Aorta (tissue), 5 donors: ENCODE measurements at places on chromosomes 13 and 19. TPM values are rescaled to one million over a fixed set of nuclear protein-coding genes. Genes with fewer than 3 reads are reported as not detected.
A peak's percentile ranks its signal among the peaks of the same experiment; 100 is the strongest.

DNA sequence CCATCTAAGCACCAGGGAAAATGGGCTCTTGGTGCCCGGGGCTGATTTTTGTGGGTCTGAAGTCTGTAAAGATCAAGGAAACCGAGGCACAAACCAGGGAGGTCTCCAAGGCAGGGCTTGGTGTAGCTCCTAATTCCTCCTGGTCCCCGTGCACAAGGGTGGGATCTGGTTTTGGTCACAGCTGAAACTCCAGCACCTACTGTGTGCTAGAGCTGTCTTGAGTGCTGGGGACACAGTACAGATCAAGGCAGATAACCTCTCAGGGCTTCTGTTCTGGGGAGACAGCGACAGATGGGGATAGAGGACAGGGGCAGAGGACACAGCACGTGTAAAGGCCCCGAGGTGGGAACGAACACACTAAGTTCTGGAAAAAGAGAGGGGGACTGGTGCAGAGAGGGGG is 37.4 kb downstream of the PTPRS start:
- no peak for DNase-seq

Gene PNMA8B
- polyA plus RNA-seq = 0.75 TPM

DNA sequence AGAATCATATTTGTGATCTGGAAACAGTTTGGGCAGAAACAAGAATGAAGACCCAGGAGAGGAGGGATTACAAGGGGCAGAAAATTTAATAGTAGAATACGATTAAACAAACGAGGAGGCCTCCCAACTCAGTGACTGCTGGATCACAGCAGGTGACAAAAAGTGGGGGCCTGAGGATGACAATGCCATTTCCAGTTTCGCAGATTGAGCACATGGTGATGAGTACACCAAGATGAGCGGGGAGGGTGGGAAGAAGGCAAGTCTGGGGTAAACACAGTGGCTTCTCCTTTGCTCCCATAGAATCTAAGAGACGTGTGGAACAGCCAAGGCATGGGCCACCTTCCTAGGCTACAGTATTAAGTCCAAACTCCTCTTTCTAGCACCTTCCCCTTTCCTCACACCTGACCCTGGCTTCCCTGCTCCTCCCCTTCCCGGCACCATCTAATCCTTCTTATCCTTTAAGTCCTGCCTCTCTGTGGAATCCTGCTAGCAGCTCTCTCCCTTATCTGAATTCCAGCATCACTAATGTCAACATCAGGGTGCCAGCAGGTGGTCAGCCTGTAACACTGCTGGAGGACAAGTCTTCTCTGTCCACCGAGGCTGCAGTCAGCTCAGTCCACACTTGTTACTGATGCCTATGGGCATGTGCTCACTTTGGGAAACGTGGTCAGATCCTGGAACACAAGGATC is 13.5 kb downstream of the ATP7B start:
- DNase-seq = no peak

- no peak for DNase-seq
Observed at GRCh38 chr19:8577247-8577646, at the start of gene MYO1F. Gene MYO1F, minus strand, starts transcription at chr19:8577442. Its CDS starts 133 bp downstream, at chr19:8577309.

DNA sequence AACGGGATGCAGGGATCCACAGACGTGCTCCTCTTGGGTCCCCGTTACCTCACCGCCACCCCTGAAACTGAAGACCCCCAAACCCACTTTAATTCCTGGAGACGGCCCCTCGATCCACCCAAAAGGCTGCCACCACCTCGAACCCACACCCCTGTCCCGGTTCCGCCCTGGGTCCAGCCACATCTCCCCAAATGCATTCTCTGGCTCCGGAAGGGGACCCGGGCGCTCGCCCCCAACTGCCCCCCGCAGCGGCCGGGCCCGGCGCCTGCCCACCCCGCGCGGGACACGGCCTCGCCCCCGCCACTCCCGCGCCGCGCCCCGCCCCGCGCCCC is 219 bp upstream of the FSTL3 start:
- no peak for DNase-seq

DNA sequence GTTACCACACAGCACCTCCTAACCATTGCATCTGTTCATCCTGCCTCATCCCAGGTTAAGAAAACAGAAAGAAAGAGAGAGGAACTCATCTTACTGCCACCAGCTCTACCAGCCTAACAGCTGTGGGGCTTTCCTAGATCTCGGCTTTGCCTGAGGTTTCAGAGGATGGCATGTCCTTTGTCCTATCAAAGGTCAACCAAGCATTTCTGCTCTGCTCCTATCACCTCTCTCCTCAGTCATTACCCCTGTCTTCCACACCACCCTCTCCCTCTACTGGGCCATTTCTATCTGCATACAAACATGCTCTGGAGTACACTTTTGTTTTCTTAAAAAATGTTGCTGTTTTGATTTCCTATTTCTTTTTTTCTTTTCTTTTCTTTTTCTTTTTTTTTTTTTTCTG is 393.3 kb downstream of the IRS2 start:
- no peak for DNase-seq

Gene TTC9B
- not detected for polyA plus RNA-seq

DNA sequence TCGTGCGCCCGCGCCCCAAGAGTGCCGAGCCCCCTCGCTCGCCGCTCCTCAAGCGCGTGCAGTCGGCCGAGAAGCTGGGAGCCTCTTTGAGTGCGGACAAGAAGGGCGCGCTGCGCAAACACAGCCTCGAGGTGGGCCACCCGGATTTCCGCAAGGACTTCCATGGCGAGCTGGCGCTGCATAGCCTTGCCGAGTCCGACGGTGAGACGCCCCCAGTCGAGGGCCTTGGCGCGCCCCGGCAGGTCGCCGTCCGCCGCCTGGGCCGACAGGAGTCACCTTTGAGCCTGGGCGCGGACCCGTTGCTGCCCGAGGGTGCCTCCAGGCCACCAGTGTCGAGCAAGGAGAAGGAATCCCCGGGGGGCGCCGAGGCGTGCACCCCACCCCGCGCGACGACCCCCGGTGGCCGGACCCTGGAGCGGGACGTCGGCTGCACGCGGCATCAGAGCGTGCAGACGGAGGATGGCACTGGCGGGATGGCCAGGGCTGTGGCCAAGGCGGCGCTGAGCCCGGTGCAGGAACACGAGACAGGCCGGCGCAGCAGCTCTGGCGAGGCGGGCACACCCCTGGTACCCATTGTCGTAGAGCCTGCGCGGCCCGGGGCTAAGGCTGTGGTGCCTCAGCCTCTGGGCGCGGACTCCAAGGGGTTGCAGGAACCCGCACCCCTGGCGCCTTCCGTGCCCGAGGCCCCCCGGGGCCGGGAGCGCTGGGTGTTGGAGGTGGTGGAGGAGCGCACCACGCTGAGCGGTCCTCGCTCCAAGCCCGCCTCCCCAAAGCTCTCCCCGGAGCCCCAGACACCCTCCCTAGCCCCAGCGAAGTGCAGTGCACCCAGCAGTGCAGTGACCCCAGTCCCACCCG is 7.1 kb downstream of the DNASE2 start:
- peak; percentile 42 for DNase-seq

DNA sequence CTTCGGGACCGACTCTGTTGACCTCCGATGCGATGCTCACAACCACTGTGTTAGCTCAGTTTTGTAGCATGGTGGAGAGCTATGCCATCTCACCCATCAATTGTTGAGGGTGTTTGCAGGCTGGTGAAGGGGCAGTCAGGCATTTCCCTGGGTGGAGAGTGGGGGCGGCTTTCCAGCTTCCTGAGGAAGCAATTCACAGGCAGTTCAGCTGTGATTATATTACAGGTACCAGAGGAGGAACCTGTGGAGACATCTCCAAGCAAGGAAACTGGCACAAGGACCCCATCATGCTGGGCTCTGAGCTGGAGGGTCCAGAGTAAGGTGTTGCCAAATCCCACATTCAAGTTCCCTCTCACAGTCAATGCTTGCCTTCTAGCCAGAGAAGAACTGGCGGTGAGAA is 166.0 kb upstream of the ZNF536 start:
- DNase-seq = no peak

Gene SYCN
- not detected for polyA plus RNA-seq

DNA sequence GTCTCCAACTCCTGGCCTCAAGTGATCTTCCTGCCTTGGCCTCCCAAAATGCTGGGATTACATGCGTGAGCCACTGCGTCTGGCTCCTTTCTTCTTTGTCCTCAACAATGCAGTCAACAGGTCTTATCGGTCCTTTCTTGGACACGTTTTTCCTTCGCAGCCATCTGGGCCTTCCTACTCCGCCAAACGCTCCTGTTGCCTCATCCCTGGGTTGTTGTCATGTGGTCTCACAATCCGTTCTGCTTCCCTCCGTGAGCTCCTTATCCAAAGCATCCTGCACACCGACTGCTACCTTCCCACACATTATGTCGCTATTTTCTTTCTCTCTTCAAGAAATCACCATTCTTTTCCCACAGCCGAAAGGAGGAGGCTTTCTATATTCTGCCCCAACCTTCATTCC is 306.8 kb downstream of the DCLK1 start:
- DNase-seq = no peak

GRCh38 chr13:50340551-50341287 is 325.5 kb downstream of the KCNRG start:
- no peak for DNase-seq

DNA sequence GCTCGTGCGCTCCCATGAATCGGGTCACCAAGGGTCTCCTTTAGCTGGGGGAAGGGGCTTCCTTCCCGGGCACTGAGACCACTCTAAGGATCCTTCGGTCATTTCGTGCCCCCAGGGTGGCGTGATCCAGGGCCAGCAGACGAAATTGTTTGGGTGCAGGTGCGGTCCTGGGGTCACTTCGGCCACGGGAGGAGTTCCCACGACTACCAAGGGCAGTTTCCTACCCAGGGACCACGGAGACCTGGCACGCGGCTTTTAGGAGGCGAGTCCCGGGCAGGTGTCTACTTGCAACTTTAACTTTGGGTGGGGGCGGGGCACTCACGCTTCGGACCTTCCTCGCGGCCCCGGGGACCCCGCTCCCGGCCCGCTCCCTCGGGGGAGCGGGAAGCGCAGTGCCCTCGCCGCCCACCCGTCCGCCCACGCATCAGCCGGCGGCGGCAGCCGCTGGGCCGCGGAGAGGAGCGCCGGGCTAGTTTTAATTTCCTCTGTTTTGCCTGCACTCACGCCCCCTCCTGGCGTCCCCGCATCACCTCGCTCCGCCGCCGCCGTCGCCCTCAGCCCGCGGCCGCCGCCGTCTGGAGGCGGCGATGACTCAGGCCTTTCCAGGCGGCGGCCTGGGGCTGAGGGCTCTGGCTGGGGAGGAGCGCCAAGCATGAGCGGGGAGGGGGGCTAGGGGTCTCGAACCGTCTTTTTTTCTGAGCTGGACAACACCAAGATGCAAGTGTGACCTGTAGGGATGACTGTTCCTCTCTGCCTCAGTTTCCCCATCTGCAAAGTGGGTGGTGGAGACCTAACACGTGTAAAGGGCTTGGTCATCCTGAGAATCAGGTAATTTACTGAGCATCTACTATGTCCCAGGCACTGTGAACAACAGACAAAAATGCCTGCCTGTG is 21.8 kb downstream of the OLFM2 start:
- peak; percentile 91 for DNase-seq

DNA sequence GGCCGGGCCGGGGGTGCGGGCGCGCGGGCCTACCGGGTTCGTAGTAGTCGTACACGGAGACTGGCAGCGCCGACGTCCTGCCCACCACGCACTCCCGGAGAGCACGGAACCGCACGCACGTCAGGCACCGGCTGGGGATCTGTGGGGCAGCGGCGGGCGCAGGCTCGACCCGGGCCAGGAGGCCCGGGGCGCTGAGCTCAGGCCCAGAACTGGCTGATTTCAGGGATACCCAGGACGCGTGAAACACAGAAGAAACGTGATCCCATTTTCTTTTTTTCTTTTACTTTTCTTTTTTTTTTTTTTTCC is 9.0 kb downstream of the F2RL3 start:
- peak; percentile 77 for DNase-seq

Gene IGSF23
- 8.4 TPM for polyA plus RNA-seq

Gene OR4F17
- not detected for polyA plus RNA-seq

DNA sequence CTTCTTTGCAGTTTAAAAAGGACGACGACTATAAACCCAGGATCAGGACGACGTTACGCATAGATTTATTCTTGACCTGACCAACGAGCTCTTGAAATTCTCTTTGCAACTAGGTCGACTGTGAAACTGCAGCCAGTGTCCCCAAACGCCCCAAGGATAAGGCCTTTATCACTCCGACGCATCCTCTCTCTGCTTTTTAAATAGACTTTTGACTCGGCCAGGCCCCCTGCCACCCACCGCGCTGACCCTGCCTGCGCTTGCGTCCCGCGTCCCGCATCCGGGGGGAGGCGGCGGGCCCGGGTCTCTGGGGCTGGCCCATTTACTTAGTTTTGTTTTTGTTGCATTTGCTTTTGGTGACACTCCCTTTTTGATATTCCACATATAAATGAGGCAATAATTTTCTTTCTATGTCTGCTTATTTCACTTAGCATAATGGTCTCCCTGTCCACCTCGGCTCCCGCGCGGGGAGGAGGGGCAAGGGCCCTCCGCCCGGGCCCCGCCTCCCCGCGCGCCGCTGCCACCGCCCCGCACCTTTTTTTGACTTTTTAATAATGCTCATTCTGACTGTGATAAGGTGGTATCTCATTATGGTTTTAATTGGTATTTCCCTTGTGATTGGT is 17.4 kb downstream of the RB1 start:
- DNase-seq = no peak

Gene TPTE2
- not detected for polyA plus RNA-seq

- DNase-seq = no peak
Observed at GRCh38 chr13:77516342-77516789, 19.1 kb upstream of the SCEL start.

DNA sequence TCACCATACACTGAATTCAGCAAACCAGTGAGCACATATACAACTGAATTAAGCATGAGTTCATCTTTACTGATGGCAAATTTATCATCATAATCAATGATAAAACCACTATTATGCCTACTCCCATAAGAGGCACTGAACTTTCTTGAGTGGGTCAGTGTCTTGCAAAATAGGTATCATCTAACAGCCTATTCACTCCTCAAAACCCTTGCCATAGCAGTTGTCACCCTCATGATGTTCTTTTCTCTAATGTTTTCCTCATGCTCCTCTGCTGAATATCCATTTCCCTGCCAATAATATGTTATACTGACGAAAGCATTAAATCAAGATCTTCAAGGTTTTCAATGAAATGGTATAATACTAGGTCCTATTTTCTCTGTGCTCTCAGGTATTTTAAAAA is 5.6 kb downstream of the ARGLU1 start:
- no peak for DNase-seq

GRCh38 chr13:35552172-35552844 is 75.8 kb upstream of the MAB21L1 start:
- no peak for DNase-seq

Gene SBK2
- polyA plus RNA-seq = not detected

Gene SPACA4
- polyA plus RNA-seq = not detected

DNA sequence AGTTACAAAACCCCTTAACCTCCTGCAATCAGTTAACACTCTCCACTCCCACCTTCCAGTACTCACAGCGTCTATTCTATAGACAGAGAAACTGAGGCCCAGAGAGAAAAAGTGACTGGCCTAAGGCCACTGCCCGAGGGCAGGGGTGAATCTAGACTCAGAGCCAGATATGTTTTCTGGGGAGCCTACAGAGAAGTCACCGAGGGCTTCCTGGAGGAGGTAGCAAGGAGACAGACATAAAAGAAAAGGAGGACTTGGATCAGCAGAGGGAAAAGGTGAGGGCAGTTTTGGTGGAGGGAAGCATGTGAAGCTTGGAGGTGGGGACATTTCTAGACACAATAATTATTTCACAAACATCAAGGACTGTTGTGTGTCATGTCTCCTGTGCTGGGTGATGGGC is 1.6 kb upstream of the COMP start:
- DNase-seq = no peak

Gene LONP1
- 64.6 TPM for polyA plus RNA-seq
